ENCODE measurements at places on chromosomes 1 and 21. TPM values are rescaled to one million over a fixed set of nuclear protein-coding genes. Genes with fewer than 3 reads are reported as not detected.
A peak's percentile ranks its signal among the peaks of the same experiment; 100 is the strongest.

DNA sequence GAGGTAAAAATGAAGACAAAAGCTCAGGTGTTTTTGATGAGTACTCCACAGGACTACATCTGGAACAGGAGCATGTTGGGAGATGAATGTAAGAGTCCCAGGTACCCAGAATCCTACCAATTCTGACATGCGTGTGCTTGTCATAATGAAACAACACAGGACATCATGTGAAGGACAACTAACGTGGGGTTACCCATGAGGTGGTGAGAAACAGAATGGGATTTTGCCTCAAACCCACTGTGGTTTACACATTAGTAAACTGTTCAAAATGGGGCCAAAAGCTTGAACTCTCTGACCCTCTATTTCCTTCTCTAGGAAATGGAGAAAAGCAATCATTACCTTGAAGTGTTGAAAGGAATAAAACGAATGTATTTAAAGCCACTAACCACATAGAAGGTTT lies 266.2 kb downstream of the RGS7 start:
- DNase-seq, result no peak
- H3K27me3 ChIP-seq, result no peaks in the 10 kb centered on the region
- no peaks in the 10 kb centered on the region for H3K4me1 ChIP-seq
- no peak overlapping the region for H3K4me3 ChIP-seq

GRCh38 chr1:160125746-160126145 lies 10.2 kb downstream of the ATP1A2 start:
- no peak for DNase-seq
- no peaks in the 10 kb centered on the region for H3K36me3 ChIP-seq
- H3K4me1 ChIP-seq, result no peaks in the 10 kb centered on the region
- H3K27me3 ChIP-seq, result no peaks in the 10 kb centered on the region

GRCh38 chr1:43774359-43774758 lies 67.0 kb downstream of the ST3GAL3 start:
- H3K4me3 ChIP-seq, result no peak overlapping the region
- peaks cover 5% of the 10 kb centered on the region for H3K36me3 ChIP-seq

DNA sequence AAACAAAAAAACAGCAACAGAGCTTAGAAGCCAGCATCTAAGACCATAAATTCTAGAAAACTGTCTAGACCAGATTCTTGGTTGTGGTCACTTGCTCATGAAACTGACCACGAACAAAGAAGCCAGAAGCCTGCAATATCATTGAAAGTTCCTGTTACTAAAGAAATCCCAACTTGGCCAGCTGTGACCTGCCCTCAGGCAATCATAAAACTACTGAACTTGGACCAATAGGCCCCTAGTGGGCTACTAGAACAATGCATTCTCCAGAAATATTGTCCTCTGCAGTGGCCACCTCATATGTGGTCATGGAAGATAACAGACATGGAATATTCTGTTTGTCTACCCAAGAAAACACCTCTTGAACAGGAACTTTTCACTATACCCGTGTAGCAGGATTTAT lies 87.7 kb downstream of the SPATA17 start:
- no peaks in the 10 kb centered on the region for H3K27me3 ChIP-seq
- H3K27ac ChIP-seq, result no peak overlapping the region
- H3K36me3 ChIP-seq, result 0 out of 2 replicates have a peak, but pooled peaks cover 2% of the 10 kb centered on the region
- H3K4me1 ChIP-seq, result no peaks in the 10 kb centered on the region

DNA sequence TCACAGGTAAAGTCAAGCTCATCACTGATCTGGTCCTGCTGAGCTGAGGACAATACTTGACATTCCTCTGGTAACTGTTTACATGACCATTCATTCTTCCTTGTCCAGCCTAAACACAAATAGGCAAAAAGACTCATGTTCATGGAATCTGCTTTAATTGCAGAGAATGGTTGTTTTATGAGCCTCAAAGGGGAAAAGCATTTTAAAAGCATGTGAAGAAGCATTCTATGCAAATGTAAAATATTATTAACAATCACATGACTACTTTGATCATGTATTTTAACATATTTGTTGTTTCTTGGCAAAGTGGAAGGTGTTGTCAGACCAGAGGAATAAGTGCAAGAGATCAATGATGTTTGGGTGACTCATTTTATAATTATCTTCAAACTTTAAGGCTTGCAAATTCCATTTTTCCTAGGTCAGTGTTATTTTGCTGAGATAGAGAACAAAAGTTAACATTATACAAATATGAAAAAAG lies 133.7 kb downstream of the RUNX1 start:
- H3K4me3 ChIP-seq, result no peak overlapping the region
- H3K27me3 ChIP-seq, result no peaks in the 10 kb centered on the region
- no peak overlapping the region for H3K27ac ChIP-seq

GRCh38 chr1:116036255-116036654 lies 59.9 kb downstream of the SLC22A15 start:
- H3K27me3 ChIP-seq, result no peaks in the 10 kb centered on the region
- peak; percentile 78 for DNase-seq
- H3K4me1 ChIP-seq, result no peaks in the 10 kb centered on the region

GRCh38 chr1:221188458-221188857 lies 309.2 kb downstream of the HLX start:
- H3K36me3 ChIP-seq, result no peaks in the 10 kb centered on the region
- no peaks in the 10 kb centered on the region for H3K27me3 ChIP-seq
- H3K4me3 ChIP-seq, result no peak overlapping the region
- DNase-seq, result no peak

GRCh38 chr1:26697431-26697977 lies 1.7 kb downstream of the ARID1A start:
- peaks cover 60% of the 10 kb centered on the region for H3K4me1 ChIP-seq
- H3K36me3 ChIP-seq, result no peaks in the 10 kb centered on the region
- peak overlapping the region; percentile 56 for H3K27ac ChIP-seq
- peaks cover 13% of the 10 kb centered on the region for H3K27me3 ChIP-seq
- no peak for DNase-seq
- peak overlapping the region; percentile 68 for H3K4me3 ChIP-seq

DNA sequence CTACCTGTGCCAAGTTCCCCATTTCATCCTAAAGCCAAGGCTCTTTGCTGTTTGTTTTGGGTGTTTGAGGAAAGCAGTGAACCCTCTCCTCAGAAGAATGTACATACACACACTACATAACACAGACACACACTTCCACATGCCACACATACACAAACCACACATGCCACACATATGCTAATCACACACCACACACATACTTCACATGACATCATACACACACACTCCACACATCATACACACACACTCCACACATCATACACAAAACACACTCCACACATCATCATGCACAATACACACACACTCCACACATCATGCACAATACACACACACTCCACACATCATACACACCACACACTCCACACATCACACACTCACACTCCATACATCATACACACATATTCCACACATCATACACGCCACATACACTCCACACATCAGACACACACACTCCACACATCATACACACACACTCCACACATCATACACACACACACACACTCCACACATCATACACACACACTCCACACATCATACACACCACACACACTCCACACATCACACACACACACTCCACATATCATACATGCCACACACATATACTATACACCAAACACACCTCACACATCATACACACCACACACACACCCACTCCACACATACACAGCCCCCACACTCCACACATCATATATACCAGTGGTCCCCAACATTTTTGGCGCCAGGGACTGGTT lies 22.7 kb upstream of the ZNF436 start:
- peaks cover 14% of the 10 kb centered on the region for H3K4me1 ChIP-seq
- peaks cover 88% of the 10 kb centered on the region for H3K27me3 ChIP-seq
- H3K36me3 ChIP-seq, result no peaks in the 10 kb centered on the region
- no peak overlapping the region for H3K27ac ChIP-seq
- no peak for DNase-seq

- H3K4me1 ChIP-seq, result peaks cover 6% of the 10 kb centered on the region
- H3K27ac ChIP-seq, result no peak overlapping the region
- peak; percentile 82 for DNase-seq
- H3K27me3 ChIP-seq, result no peaks in the 10 kb centered on the region
- no peaks in the 10 kb centered on the region for H3K36me3 ChIP-seq
- no peak overlapping the region for H3K4me3 ChIP-seq
Measured at GRCh38 chr1:93980320-93981273, 71.4 kb upstream of the GCLM start.

DNA sequence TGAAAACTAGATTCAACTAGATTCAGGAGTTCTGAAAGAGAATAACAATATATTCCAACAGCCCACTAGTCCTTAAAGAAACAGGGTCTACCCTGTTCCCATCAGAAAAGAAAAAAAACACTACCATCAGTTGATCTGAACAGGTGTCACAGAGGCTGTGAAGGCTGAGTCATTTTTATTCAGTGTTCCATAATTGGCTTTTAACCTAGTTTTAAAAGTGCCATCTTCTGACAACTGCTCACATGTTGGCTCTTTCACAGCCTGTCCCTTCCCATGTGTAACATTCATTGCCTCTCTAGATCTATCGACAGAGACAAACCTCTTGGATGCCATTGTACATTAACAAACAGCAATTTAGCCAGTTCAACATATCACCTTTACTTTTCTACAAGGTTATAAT lies 243.7 kb downstream of the TBX15 start:
- H3K27ac ChIP-seq, result no peak overlapping the region
- H3K36me3 ChIP-seq, result no peaks in the 10 kb centered on the region
- H3K4me3 ChIP-seq, result no peak overlapping the region
- H3K27me3 ChIP-seq, result no peaks in the 10 kb centered on the region
- DNase-seq, result no peak
- H3K4me1 ChIP-seq, result peaks cover 8% of the 10 kb centered on the region

DNA sequence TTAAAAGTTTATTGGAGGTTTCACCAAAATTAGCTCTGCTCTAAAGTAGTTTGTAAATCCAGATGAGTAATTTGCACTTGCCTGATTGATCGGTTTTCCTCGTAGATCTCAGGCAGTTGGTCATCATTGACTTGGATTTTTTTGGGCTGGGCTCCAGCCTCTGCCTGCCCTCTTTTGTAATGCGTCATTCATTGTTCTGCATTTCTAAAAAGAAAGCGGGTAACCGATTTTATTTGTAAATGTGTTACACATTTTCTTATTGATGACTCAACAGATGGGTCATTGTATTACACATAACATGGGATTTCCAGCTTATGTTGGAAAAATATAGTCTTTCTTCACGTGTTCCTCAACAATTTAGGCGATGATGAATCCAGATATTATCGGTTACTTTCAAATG lies 5.5 kb downstream of the ETS2 start:
- no peaks in the 10 kb centered on the region for H3K27me3 ChIP-seq
- peak; percentile 51 for DNase-seq
- H3K4me1 ChIP-seq, result peaks cover 73% of the 10 kb centered on the region
- H3K36me3 ChIP-seq, result peaks cover 35% of the 10 kb centered on the region
- H3K27ac ChIP-seq, result peak overlapping the region; percentile 43

DNA sequence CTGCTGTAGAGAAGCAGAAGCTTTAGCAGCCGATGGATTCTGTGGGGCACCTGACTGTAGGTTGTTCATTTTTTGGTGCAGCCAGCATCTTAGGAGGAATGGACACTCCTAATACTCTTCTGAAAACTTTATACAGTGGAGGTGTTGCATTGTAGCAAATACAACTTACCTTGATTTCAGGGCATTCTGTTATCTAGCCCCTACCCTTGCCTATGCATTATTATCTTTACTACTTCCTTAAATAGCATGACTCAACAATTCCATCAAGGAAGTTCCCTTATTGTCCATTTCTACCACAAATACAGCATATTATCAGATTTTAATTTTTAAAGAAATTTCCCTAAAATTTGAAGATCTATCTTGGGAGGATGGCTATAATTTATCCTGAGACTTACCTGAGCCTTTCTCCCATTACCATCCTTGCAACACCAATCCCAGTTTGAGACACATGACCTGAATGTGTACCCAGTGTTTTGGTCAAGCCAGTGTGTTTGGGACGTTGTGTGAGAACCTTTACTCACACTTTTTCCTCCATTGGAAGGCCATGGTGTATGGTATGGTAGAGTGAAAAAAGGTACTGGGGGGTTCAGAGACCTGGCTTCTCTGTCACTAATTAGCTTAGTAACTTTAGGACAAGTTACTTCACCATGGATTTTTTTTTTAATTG lies 9.2 kb downstream of the POU2F1 start:
- DNase-seq, result no peak
- no peak overlapping the region for H3K27ac ChIP-seq
- H3K4me3 ChIP-seq, result no peak overlapping the region
- no peaks in the 10 kb centered on the region for H3K27me3 ChIP-seq
- H3K36me3 ChIP-seq, result no peaks in the 10 kb centered on the region

GRCh38 chr1:169776440-169776839 lies 18.3 kb downstream of the METTL18 start:
- no peaks in the 10 kb centered on the region for H3K36me3 ChIP-seq
- peaks cover 9% of the 10 kb centered on the region for H3K4me1 ChIP-seq
- DNase-seq, result no peak
- no peak overlapping the region for H3K27ac ChIP-seq
- H3K27me3 ChIP-seq, result no peaks in the 10 kb centered on the region

Gene MANEAL
- 8.1 TPM for total RNA-seq

Gene SH3BGR
- total RNA-seq, result 5.9 TPM

Gene ZNF669
- total RNA-seq, result 25.4 TPM

Gene OR2L13
- not detected for total RNA-seq

Gene KRTAP11-1
- not detected for total RNA-seq

All from GM23338 (cell line).